ENCODE measurements at places on chromosomes 12 and 14.
A peak's percentile ranks its signal among the peaks of the same experiment; 100 is the strongest.

GRCh38 chr14:88868558-88869159, 44.2 kb downstream of the TTC8 start:
- peak; percentile 28 for DNase-seq

GRCh38 chr12:128387811-128388422, 120.9 kb downstream of the TMEM132C start:
- DNase-seq = no peak

DNA sequence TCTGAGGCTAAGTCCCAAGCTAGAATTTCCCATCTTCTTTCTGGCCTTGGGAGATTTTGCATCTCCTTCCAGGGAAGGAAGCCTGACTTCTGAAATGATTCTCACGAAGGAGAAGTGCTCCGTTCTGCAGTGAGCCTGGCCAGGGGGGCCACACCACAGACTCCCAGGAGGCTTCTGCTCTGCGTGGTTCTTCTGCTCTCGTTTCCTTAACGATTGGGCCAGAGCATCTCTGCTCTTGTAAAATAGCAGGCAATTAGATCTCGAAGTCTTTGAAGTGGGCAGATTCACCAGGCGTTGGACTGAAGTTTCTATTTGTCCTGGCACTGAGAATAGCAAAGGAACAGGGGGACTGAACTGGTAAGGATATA, 6.7 kb upstream of the BATF start:
- DNase-seq = no peak

DNA sequence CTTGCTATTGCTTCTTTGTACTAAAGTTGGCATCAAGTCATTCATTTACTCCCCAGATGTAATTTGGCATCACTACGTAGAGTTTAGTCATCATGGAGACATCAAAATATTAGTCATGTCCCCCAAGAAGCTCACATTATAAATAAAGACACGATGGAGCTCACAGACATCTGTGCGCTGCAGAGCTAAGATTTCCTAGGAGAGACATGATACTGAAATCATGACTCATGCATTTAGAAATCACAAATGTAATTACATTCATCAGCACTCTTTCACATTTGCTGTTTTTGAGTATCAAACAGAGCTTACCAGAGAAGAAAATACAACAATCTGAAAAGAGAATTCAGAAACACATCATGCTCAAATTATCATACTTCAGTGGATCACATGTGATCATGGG, 169.8 kb downstream of the LRIG3 start:
- peak; percentile 97 for DNase-seq

- DNase-seq = no peak
These were observed 39.2 kb upstream of the BMAL2 start for GRCh38 chr12:27293463-27293862.

GRCh38 chr12:64083285-64084210, 138.5 kb downstream of the KICS2 start:
- peak; percentile 95 for DNase-seq

- peak; percentile 75 for DNase-seq
These were observed 152.5 kb upstream of the BTG1 start for GRCh38 chr12:92297932-92298696.

Measured in fibroblast of skin of right quadriceps (primary cell).